ENCODE measurements at places on chromosomes 5 and 9.

GRCh38 chr9:3410461-3410860 lies 115.3 kb downstream of the RFX3 start:
- DNase-seq, result no peak

DNA sequence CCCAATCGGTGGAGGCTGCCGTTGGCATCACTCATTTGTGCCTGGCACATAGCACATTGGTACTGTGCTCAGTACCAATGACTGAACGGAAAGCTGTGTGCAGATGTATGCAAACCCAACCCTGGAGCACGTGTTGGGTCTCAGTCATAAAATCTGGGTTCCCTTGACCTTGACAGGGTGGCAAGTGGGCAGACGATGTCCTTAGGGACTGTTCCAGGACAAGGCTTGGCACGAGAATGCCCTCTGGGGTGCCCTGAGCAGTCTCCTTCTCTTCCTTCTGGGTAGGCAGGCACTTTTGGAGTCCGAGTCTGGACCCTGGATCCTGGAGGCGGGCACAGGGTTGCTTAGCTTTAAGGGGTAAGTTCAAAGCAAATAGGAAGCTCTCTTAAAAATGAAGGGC lies 75.8 kb downstream of the MACROH2A1 start:
- no peak for DNase-seq

DNA sequence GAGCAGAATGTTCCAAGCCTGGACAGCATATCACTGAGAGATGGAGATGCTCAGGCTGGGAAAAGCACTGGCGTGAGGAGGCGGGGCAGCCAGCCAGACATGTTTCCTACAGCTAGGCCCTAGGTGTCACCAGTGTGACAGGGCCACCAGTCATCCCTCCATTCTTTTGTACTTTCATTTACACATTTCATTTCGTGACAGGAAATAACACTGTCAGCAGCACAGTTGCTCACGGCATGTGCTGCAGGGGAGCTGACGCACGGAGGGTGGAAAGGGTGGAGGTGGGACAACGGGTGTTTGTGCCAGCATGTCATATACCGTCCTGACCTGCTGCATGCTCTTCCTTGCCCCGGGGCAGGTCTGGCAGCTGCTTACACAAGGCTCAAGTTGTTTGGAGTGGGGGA lies 14.8 kb upstream of the CEMIP2 start:
- no peak for DNase-seq

- no peak for DNase-seq
Observed at GRCh38 chr5:138180183-138180782, 1.4 kb downstream of the KIF20A start.

GRCh38 chr9:76115396-76115795 lies 224.9 kb downstream of the PCSK5 start:
- no peak for DNase-seq

GRCh38 chr5:113660206-113660605 lies 146.7 kb downstream of the YTHDC2 start:
- no peak for DNase-seq

- DNase-seq, result no peak
Observed at GRCh38 chr9:133759946-133760345, 21.8 kb upstream of the SARDH start.

DNA sequence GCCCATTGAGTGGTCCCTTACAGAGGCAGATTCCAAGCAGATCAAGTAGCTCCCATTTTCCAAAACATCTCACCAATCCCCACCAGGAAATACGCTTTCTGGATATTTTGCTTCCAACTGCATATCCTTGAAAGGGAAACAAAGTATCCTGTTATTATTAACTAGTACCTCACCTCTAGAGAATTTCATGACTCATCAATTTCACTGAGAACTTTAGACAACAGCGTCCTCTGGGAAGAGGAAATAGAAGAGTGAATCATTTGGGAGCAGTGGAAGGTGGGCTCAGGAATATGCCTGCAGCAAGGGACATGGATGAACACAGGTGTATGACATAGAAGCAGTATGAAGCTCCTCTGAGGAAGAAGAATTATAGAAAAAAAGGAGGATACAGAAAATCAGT lies 186.7 kb downstream of the MARCHF11 start:
- no peak for DNase-seq

GRCh38 chr5:138565100-138565821 lies 9.9 kb downstream of the HSPA9 start:
- no peak for DNase-seq

GRCh38 chr9:26637101-26637500 lies 255.5 kb downstream of the CAAP1 start:
- no peak for DNase-seq

DNA sequence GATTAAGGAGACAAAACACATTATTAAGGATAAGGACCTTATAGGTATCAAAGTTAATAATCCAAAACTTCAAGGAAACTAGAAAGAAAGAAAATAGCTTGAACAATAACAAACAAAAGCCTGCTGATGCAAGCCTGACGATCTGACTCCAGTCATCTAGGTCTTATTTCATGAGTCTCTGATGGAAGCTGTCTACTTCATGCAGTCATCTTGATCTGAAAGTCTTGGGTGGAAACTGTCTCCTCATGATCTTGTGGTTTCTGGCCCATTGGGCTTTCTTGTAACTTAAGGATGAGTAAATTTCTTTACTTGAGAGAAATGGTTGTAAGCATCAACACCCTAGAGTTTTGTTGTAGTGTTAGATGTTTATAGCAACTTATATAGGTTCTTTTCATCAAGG lies 20.6 kb upstream of the PSIP1 start:
- DNase-seq, result no peak

DNA sequence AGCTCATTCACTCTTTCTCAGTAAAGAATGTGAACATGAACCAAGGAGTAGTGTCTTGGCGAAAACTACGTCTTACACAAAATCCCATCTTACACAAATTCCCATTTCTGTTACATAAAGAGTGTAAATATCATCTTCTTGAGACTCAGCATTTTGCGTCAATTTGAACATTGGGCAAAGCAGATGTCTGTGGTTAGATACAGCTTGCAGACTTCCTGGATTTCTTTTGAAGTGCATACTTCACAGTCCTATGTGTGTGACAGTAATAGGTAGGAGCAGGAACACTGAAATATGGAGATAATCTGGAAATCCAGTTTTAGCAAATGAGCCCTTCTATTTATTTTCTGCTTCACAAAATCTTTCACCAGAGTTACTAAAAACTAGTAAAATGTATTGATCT lies 58.8 kb downstream of the C6 start:
- DNase-seq, result no peak

DNA sequence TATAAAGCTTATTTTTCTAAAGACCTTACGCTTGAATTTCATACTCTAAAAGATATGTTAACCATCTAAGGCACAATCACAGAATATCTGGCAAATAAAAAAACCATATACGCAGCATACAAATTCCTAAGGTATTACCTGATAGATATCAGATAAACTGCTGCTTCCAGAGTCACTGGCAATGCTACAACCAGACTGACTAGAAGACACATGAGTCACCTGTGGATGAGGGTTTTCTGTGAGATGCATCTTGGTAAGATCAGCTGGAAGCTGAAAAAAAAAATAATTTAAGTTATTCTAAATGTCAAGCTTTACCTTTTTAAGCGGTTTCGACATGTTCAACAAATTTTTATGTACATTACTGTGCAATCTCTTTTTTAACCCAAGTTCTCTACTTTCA lies 113.8 kb downstream of the RAPGEF6 start:
- DNase-seq, result no peak

GRCh38 chr5:180541710-180542109 lies 47.5 kb downstream of the CNOT6 start:
- no peak for DNase-seq

DNA sequence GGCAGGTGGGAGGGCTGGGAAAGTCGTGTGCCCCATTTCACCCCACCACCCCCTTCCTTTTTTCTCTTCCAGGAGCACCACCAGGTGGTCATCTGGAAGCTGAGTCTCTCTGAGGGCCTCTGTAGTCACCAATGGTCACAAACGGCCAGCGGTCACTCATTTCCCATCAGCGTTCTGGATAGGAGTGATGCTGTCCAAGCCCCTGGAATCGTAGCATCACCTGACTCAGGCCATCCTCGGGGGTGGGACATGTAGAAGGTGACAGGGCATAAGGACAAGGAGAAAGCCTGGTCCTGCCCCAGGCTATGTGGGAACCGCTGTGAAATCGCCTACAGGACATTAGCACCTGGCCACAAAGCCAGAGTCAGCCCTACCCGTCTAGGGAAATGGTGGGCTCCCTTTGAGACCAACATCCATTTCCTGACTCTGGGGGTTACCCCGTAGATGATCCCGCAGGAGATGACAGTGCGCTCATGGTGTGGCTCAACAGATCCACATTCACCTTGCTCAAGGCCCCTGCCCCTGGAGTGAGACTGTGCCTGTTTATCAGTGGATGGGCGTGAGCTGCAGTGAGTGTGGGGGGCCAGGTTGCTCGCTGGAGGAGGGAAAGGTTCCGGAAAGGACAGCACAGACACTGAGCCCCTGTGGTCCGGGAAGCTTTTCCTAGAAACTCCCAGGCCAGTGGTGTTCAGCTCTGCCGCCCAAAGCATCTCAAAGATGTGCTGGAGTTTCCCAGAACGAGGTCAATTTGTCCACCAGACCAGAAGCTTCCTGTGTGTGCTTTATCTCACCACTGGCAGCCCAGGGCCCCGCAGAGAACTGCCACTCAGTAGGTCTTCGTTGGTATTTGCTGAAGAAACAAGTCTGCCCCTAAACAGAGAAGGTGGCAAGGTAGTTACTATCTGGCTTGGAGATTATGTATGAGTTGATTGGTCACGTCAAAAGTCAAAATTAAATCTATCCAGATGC lies 61.1 kb upstream of the UNC5A start:
- DNase-seq, result peak; percentile 32

DNA sequence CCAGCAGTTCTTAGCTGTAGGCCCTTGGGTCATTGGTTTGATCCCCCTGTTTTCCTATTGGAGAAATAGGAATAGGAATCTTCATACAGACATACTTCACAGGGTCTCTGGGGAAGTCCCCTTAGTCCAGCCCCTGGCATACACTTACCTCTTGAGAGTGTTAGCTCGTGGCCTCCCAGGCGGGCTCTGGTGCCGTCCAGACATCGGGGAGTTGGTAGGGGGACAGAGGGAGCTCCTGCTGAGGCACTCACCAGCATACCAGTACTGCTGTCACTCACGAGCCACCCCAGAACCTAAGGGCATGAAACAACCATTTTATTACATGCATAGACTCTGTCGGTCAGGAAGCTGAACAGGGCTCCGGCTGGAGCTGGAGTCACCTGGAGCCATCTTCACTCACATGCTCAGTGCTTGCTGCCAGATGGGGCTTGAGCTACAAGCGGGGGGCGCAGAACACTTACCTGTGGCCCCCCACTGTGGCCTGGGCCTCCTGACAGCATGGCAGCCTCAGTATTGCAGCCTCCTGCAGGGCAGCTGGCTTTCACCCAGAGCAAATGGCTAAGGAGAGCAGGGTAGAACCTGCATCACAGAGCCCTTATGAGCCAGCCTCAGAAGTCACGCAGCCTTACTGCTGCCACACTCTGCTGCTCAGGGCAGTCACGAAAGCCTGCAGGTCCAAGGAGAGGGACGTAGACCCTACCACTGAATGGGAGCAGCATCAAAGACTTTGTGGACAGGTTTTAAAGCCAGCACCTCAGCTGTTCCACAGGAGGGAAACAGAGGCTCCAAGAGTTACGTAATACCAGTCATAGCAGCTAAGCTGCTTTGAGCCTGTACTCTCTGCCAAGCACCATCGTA lies 58.3 kb upstream of the ANGPTL2 start:
- DNase-seq, result peak; percentile 32

- no peak for DNase-seq
Observed at GRCh38 chr5:163867324-163867723, 361.9 kb downstream of the MAT2B start.

GRCh38 chr9:91395106-91395552 lies 28.5 kb downstream of the NFIL3 start:
- DNase-seq, result no peak

- no peak for DNase-seq
Observed at GRCh38 chr5:138024117-138024516, 8.8 kb downstream of the FAM13B start.

- DNase-seq, result no peak
Observed at GRCh38 chr5:98349251-98349989, 424.0 kb upstream of the RGMB start.

DNA sequence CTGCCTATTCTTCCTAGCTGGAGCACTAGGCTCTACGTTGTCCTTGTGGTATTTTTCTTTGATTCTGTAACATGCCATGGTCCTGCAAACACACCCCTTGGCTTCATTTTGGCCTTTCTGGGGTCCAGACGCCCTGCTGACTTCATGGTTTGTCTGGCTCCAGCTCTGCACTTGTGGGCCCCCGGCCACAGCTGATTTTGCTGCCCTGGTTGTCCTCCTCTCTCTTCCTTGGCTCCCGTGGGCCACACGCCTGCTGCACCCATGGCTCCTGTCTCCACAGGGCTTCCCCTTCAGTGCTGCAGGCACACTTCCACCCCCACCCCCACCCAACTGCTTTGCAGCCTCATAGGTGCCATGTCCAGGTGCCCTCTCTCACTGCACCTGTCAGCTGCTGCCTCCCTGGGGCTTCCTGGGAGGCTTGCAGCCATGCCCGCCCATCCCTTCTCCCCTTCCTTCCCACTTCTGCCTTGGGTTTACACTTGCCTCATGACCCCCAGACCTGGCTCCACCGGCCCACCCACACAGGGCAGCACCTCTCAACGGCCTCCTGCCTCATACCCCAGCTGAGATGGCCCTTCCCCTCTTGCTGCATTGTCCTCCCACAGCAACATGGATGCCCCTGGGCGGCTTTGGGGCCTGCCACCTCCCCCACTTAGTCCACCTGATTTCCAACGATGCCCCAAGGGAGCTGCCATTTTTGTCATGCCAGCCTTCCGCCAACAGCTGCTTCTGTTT lies 25.6 kb downstream of the SLC6A3 start:
- no peak for DNase-seq

GRCh38 chr5:142805339-142805738 lies 35.2 kb downstream of the ARHGAP26 start:
- no peak for DNase-seq

- DNase-seq, result peak; percentile 82
Observed at GRCh38 chr5:171629628-171630349, 155.8 kb upstream of the SMIM23 start.

DNA sequence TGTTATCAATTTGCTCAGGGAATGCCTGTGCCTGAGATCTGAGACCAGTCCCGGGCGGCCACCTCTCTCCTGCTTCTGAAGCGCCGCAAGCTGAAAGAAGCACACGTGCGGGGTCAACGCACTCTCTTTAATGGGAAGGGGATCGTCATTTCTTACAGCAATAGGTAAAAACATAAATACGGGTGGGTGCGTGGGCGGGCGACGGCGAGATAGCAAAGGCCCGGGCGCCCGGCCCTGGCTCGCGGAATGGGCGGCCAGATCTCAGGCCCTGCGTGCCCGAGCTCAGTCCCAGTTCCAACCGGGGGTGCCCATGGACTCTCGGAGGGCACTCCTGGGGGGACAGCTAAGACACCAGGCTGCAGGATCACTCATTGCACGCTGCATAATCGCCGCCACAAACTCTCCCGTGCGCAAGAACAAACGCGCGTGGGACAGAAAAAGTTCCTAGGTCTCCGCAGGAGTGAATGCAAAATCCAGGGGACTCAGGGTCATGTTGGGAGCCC lies 3.0 kb downstream of the NKX2-5 start:
- no peak for DNase-seq
